NCI-H748 treated with DMSO at 0.1 percent for 48 hours (cell line): ENCODE measurements at places on chromosomes 6 and 20.

GRCh38 chr6:32171234-32171633 is 4.7 kb downstream of the AGPAT1 start:
- no peak for DNase-seq

DNA sequence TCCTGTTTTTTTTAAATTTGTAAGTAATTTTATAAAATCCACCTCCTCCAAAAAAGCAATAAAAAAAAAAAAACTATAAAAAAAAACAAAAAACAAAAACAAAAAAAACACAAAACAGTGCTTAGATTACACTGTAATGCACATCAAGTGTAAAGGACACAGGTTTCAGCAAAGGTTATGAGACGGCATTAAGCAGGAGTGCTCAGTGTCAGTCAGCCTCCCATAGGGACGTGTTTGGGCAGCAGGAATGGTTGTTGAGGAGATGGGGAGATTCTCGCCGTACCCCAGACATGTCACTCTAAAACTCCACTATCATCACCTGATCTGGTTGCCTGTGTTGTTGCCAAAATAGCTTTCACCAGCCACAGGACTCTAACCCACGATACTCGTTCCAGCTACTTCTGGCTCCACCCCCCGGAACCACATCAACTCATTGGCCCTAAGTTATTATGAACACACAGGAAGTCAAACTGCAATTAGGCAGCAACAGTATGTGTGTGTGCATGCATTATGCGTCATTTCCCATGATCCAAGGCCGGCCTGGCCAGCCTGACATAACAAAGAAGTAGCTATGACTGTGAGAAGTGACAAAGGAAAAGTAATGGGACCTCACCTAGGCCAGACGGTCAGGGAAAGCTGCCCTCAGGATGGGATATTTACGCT is 28.7 kb downstream of the ECT2L start:
- no peak for DNase-seq

GRCh38 chr20:63090682-63091571 is 84.2 kb upstream of the BHLHE23 start:
- peak; percentile 54 for DNase-seq

DNA sequence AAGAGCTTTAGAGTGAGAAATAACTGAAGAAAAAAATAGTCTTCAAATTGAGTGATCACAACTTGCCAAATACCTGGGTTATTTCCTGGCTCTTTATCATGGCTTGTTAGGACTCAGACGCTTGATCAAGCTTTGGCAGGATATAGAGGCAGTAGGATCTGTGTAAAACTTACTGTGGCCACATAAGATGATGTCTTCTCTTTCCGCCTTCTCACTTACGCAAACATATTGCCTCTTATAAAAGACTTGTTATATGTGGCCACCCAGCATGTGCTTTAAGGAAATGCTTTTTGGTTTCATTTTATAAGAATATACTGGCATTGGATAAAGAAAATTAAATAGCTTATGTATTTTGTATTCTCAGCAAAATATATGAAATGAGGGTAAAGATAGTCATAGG is 101.8 kb upstream of the AKIRIN2 start:
- DNase-seq = no peak

GRCh38 chr6:168540713-168541291 is 99.8 kb downstream of the SMOC2 start:
- DNase-seq = no peak

DNA sequence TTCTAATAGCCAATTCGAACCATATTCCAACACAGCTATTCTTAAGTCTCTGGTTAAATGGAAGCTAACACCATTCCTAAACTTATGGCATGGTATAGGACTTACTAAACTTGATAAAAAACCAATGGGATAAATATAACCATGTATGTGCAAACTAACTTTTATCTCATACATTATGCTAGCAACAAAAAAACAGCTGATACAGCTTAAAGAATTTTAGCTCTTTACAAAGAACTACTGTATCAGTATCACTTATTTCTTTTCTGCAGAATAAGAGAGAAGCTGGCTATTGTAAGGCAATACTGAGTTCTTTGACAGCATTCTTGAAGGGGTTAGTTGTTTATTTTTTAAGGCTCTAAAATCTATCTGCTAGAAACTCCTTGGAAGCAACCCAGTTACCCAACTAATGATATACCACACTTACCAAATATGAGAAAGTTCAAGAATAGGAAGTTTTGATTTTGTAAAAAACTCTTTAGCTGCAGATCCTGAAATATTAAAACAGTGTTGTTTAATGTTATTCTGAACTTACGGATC is 44.9 kb downstream of the REPS1 start:
- DNase-seq = no peak

DNA sequence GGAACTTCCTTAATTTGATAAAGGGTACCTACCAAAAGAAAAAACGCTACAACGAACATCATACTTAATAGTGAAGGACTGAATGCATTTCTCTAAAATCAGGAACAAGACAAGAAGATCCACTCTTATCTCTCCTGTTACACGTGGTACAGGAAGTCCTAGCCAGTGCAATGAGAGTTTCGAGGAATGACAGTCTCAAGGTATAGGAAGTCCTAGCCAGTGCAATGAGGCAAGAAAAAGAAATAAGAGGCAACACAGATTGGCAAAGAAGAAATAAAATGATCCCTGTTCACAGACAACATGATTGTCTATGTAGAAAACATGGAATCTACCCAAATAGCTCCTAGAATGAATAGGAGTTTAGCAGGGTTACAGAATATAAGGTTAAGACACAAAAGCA is 167.8 kb upstream of the MLN start:
- DNase-seq = no peak

- DNase-seq = no peak
These were observed 24.0 kb downstream of the HLA-DPA1 start for GRCh38 chr6:33049323-33050013.

DNA sequence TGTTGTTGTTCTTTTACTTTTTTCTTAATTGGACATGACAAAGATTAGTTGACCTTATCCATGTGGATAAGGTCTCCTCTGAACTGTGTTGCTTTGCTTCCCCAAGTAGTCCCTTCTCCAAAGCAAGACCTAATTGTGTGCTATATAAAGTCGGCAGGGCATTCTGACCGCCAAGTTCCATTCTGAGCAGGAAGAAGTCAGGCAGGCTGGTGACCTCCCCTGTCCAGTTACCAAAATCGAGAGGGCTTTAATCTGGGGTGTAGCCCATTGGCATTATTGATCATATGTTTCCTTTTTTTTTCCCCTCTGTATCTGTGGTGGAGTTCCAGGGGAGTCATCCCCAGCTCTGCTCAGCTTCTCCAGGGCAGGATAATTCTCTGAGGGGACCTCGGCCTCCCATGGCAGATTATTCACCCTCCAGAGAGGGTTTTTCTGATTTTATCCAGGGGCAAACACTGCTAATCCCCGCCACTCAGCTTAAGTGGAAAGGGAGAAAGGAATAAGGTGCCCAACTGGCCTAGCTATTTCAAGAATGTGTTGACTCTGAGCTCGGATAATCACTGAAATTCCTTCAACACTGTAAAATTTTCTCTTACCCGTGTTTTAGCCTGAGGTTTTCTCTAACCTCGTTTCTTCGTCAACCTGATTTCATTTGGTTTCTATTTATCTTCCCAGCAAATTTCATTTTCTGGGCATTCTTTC is 71.8 kb upstream of the L3MBTL3 start:
- DNase-seq = no peak

GRCh38 chr6:97917369-97917768 is 634.4 kb upstream of the MMS22L start:
- no peak for DNase-seq

GRCh38 chr6:158757753-158758090 is 61.4 kb downstream of the EZR start:
- DNase-seq = no peak

GRCh38 chr6:108916026-108916686 is 67.9 kb downstream of the ARMC2 start:
- no peak for DNase-seq

- DNase-seq = no peak
These were observed 88.8 kb upstream of the ZNFX1 start for GRCh38 chr20:49366687-49367086.

- DNase-seq = no peak
These were observed 764.0 kb upstream of the CITED2 start for GRCh38 chr6:140138311-140139010.

GRCh38 chr20:2693286-2694007 is 867 bp downstream of the EBF4 start:
- no peak for DNase-seq

DNA sequence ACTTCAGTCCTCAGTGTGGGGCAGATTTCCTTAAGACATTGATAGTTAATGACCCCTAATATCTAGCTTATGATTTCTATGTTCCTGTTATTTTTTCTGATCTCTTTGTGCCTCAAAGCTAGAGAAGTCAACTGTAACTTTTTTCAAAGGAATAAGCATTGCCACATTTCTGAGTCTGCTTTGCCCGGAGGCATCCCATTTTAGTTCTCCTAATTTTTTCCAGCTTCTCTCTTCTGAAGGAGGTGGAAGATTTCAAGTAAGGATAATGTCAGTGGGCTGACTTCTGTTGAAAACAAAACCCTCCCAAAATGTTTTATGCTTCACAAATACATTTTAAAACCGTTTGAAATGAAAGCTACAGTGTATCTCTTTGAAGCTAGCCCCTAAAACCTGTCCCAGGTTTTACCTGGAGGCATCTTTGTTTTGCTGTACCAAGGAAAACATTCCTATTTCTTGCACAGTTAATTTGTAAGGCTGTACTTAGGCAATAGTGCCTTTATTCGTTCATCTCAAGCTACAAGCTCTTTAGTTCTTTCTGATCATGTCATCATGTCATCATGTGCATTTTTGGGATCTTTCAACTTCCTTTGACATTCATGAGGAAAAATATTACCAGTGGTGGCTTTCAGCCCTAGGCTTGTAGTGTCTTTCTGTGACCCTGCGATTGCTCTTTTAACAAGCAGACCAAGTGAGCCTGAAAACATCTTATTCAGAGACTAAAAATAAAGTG is 45.7 kb downstream of the TSPYL4 start:
- no peak for DNase-seq

- DNase-seq = no peak
These were observed 1.1 kb downstream of the MMP9 start for GRCh38 chr20:46009816-46010215.

DNA sequence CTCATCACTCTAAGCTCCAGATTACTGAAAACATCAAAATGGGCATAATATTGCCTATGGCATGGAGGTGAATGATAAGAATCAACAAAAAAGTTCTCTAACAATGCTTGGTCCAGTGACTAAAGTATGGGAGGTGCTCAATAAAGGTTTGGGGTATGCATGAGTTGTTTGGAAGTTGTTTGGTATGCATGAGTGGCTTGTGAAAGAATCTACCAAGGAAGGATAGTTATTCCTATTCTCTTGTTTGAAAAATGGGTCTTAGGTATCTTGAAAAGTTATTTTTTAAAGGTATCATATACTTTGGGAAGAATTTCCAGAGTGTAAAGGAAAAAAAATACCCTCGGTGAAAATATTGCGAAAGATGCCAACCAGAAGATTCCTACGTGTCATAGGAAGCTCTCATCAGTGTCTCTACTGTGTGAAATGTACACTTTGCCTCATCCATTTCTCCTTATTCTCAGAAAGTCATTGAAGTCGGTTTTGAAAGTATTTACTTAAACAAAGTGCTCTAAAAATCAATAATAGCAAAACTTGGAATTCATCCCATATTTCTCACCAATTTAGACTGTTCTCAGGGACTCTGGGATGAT is 449.8 kb downstream of the ADGRB3 start:
- no peak for DNase-seq

DNA sequence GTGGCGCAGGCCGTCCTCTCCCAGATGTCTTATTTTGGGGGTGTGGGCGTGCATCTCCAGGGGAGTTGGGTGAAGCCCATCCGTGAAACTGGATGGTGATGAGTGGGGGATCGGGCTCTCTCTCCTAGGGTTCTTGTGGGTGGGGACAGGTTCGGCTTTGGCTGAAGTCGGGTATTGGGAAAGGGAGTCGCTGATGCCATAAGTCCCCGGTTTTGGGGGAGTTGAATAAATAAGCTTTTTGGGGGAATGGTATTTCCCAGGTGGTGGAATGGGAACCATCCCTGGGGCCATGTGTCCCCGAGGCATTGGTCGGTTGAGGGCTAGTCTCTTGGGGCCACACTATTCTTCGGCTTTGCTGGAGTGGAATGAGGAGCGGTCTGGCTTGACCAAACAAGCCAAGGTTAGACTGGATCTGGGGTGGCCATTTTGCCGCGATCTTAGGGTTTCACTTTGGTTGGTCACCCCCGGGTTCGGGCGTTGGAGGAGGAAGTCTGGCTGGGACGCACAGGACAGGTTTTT is 481 bp downstream of the ZNF133 start:
- no peak for DNase-seq

GRCh38 chr6:33977606-33978411 is 168.1 kb downstream of the GRM4 start:
- no peak for DNase-seq

- peak; percentile 33 for DNase-seq
These were observed 482 bp downstream of the DDR1 start for GRCh38 chr6:30884521-30885480.

- DNase-seq = no peak
These were observed 96.2 kb upstream of the MPC1 start for GRCh38 chr6:166478782-166479592.

GRCh38 chr6:139114746-139115145 is 20.1 kb upstream of the HECA start:
- DNase-seq = peak; percentile 47

DNA sequence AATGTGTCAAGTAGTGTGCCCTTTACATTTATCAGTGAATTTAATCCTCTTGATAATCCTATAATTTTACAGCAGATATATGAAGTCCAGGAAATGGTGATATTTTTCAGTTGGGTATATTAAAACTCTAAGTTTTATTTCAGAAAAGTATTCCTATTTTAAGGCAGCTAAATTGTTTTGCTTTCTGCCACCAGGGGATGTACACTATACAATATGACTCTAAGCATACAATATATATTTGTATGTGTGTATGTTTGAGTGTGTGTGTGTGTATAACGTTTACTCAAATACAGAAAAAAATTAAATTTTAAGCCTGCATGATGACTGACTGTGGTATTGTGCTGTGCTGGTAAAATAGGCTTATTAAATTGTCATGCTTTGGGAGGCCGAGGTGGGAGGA is 102.0 kb upstream of the RUNX2 start:
- no peak for DNase-seq

DNA sequence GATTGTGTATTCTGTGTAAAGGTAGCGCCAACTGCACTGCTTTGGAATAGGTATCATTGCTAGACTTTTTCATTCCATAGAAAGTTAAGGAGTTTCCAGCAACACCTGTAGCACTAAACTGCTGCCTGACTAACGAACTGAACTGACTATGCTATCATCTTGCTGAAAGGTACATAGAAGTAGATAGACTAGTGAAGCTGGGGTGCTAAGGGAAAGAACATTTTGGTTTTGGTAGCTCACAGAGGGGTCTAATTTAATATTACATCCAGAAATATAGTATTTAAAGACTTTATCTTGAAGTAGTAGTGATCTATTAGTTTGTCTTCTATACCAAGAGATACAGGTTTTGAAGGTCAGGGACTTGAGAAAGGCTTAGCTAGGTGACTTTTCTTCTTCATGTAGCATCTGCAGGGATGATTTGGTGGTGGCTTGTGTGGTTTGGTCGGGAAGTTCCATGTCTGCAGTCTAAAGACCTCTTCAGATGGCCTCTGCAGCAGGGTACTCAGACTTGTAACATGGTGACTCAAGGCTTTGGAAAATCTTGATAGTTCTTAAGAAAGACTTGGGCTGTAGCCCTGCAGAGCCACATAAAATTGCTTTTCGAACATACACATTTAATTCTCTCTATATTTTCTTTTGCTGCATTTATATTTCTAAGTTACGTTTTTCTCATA is 10.2 kb downstream of the SENP6 start:
- DNase-seq = no peak

- DNase-seq = no peak
These were observed 112.8 kb downstream of the ADTRP start for GRCh38 chr6:11665604-11666326.

- DNase-seq = no peak
These were observed 42.8 kb downstream of the MYO6 start for GRCh38 chr6:75791881-75792280.
